Fibroblast of skin of right quadriceps (primary cell): ENCODE measurements at places on chromosomes 16 and 17.

GRCh38 chr16:19674485-19674884 lies 43.5 kb downstream of the KNOP1 start:
- no peak for DNase-seq

DNA sequence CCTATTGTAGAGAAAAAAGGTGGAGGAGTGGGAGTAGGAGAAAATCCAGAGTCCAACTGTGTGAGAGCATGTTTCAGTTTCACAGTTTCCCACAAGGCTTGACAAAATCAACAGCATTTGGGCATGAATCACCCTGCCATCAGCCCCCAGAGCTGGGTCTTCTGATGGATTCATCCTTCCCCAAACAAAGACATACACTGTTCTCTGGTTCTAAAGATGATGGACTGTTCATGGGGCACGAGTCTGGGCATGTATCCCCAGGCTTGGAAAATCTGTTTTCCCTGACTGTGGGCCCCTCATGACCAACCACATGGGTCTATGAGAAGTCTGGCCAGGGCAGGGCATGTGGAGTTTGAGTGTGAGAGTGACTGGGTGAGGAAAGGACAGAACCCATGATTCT lies 210.4 kb upstream of the IRX5 start:
- no peak for DNase-seq

GRCh38 chr17:67043283-67043682 lies 1.1 kb upstream of the CACNG1 start:
- no peak for DNase-seq

- DNase-seq: no peak
Observed at GRCh38 chr16:78307824-78308528, 208.5 kb downstream of the WWOX start.

- peak; percentile 26 for DNase-seq
Observed at GRCh38 chr16:1150511-1150982, 2.4 kb upstream of the CACNA1H start.

GRCh38 chr16:54216268-54216667 lies 70.3 kb downstream of the IRX3 start:
- DNase-seq: no peak

DNA sequence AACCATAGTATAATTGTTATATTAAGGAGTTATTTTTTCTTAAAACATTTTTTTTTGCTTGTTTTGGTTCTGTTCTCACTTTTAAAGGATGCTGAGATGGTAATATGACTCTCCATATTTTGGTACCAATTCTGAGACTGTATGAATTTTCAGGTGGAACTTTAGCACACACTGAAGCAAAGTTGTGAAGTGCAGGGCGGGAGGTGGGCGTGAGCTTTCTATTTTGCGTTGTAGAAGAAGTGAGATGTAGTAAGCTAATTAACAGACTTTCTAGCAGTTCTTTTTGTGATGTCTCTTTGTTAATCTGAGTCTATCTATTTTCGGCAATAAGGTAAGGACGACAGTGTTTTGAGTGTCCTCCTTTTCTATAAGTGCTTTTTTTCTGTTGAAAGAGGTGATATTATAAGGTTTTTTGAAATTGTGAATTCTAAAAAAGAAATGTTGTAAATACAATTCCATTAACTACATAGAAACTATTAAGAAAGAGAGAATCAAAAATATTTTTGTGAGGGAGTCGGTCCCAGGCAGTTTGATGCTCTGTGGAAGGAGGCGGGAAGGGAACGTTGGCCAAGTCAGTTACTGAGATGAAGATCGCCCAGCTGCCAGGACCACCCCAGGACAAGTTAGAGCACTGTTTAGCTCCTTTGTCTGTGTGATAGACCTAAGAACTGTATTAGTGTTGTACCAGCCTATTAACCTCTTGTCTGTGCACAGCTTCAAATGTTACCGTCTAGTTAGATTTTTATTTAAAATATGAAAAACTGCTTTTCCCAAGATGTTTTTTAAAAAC lies 65.0 kb downstream of the CCDC182 start:
- DNase-seq: no peak

DNA sequence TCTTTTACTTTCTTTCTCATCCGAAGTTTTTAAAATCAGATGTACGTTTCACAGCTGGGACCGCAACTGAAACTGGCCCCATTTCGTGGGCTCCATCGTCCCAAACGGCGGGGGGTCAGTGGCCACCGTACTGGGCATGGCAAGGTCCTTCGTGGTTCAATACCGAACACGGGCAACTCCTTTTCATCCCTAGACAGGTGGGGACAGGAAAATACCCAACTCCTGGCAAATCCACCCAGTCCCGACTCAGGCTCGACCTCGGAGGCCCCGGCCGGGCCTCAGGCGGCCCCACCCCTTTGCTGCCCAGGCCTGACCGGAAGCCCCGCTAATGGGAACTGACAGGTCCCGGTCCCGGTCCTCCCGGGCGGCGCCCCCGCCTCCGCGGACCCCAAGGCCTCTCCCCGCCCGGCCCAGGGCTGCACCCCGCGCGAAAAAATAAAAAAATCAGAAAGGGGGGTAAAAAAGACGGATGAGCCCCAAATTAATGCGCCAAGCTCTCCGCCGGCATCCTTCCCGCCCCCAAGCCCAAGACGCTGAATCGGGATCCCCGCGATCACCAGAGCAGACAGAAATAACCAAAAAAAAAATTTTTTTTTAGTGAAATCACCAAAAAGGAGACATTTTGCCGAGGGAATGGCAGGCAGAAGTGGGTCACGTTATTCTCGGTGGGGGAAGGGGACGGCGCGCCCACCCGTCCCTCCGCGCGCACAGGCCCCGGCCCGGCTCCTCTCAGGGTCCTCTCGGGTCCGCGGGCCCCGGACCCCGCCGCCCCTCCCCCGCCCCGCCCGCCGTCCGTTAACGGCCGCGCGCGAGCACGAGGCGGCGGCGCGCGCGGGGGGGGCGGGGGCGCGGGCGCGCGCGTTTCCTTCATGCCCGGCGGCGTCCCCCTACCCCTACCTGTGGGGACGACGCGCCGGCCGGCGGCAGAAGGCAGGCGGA lies 562 bp downstream of the ZC3H7A start:
- peak; percentile 19 for DNase-seq

- DNase-seq: no peak
Observed at GRCh38 chr17:32771396-32771795, 105.5 kb downstream of the MYO1D start.
